ENCODE measurements at places on chromosomes 2 and 18.

DNA sequence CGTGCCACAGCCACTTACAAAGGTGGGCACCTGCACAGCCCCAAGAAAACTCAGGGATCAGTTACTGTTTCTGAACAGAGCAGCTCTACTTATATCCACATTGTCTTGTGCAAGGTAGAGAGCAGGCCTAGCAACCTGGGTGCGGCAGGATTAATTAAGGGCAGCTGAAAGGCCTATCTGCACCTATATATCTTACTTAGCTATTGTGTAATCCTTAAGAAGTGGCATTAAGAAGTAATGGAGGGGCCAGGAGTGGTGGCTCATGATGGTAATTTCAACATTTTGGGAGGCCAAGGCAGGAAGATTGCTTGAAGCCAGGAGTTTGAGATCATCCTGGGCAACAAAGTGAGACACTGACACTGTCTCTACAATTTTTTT is 12.8 kb upstream of the ARL5A start:
- DNase-seq: no peak

DNA sequence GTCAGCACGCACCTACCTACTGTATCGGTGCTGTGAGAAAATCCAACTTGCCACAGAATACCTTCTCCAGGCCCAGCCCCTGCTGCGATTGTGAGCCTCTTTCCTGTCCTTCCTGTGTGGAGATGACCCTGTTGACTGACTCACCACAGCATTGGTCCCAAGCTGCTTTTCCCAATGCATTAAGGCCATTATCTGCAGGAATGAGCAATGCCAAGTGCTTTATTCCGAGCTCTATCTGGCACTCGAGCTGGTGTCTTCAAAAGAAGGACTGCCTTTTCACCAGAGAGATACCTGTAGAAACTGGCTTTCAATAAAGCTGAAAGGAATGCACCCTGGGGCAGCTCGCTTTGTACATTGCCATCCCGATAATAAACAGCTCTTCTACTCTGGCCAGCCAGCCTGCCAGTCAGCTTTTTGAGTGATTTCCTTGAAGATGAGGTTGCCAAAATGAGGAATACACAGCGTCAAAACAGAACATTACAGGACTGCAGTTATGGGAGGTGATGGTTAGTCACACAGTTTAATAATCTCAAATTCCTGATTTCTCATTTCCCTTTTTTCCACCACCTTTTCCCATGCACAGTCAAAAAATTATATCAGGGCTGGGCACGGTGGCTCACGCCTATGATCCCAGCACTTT is 8.3 kb upstream of the RNF103 start:
- no peak for DNase-seq

- DNase-seq: no peak
These were observed 30.0 kb upstream of the CHMP1B start for GRCh38 chr18:11821208-11821607.

DNA sequence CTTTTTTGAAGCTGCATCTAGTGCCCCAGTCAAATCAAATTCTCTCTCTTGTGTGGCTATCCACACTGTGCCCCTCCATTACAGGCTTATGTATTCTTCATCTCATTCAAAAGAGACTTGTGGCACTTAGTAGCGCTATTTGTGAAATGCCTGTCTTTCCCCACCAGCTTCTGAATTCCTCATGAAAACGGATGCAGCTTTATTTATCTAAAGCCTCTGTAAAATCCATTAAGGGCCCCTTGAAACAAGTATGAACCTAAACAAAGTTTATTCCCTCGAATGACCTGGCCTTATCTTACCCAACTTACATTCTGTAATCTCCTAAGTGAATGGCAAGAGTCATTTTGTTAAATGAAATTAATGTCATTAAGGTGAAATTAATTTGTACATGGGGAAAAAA is 417.4 kb upstream of the PIK3C3 start:
- no peak for DNase-seq

- no peak for DNase-seq
These were observed 1.6 kb downstream of the TSHZ1 start for GRCh38 chr18:75211953-75212750.

DNA sequence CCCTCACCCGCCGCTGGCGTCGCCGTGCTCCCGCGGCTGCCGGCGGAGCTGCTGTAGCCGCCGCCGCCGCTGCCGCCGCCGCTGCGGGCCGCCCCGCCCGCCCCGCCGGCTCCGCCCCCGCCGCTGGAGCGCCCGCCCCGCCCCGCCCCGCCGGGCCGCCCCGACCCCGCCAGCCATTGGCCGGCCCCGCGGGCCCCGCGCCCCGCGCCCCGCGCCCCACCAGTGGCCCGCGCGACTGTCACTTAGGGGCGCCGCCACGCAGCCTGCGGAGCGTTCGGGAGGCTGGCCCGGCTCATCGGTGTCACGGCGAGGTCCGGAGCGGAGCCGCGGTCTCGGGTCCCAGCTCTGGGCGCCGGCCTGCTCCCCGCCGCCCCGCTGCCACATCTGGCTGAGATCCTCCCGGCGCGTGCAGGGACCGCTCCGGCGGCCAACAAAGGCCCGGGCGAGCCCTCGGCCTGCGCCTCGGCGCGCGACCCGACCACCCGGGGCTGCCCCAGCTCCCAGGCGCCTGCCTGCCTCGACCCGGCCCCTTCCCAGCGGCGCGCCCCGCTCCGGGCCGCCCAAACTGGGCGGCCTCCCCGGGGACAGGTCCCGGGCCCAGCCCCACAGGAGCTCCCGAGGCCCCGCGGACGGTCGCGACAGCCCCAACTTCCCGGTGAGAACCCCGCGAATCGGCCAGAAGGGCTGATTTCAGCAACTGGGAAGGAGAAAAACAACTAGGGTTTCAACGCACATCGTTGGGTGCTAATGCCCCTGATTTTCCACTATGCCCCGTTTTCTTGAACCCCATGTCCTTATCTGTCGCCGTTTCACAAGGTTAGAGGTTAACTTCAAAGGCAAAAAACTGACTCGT is at the start of gene MGAT4A:
MGAT4A (minus strand) TSS at position 92 of the 853 bp plus-strand sequence. CDS start 4,800 bp downstream, outside the sequence.
- DNase-seq: peak; percentile 86

DNA sequence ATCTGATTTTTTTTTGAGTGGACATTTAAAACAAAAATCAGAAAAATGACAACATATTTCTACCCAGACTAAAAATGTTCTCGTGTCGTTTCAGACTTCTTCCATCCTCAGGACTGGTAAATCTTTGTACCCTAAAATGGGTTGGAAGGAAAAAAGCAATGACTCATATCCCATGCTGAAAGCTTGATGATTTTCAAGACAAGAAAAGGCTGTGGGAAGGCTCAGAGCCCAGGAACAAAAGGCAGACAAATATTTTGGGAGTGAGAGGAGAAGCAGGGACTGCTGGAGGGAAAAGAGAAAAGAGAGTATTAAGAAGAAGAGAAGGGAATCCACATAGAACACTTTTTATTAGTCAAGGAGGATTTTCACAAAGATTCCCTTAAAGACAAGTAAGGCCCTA is 77.1 kb upstream of the CTAGE1 start:
- DNase-seq: no peak

GRCh38 chr2:168526641-168527040 is 70.6 kb downstream of the CERS6 start:
- DNase-seq: no peak

- DNase-seq: no peak
These were observed 54.5 kb downstream of the BCL11A start for GRCh38 chr2:60498816-60499429.

GRCh38 chr18:21599585-21600525 is 649 bp downstream of the ESCO1 start:
- DNase-seq: peak; percentile 25

DNA sequence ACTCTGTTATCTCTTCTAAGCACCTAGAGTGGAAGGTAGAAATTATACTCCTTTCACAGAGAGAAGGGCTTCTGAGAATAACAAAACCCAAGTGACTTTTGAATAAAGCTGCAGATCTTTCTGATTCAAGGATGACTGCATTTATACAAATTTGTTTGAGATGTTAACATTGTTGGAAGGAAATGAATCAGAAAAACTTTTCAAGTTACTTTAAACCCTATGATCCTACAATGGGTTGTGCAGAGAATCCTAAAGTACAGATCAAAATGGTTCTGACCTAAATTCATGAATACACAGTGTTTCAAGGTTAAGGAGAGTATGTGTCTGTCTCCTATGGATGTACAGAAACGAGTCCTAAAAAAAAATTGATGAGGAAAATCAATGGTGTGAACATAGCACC is 1.8 kb downstream of the RFTN2 start:
- no peak for DNase-seq

DNA sequence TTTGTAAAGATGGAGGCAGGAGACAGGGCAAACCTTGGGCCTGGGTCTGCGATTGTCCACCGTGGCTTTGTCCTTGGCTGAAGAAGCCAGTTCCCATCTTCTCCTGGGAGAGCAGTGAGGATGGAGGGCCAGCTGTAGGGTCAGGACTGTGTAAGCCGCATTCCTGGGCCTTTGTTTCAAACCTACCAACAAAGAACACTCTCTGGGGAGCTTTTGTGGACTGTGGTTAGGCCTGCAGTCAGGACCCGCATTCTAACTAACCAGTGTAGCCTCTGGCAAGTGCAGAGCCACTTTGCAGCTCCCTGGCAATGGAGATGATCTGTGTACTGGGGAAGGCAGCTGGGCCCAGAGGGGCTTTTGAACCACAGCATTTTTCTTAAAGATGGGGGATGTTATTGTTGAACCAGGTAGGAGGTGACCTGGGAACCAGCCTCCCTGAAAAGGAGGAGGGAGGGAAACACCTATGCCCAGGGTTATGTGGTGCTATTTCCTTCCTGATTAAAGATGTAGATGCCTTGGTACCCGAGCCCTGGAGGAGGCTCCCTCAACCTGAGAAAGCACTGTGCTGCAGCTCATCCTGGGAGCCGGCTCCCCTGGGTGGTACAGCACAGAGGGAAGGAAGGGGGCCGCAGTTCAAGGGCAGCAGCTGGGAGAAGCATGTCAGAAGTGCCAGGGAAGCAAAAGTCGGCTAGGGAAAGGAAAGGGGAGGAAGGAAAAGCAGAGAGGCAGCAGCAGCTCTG is 12.7 kb upstream of the SMAD4 start:
- no peak for DNase-seq

GRCh38 chr2:231000211-231000904 is 4.4 kb downstream of the SPATA3 start:
- DNase-seq: no peak

- no peak for DNase-seq
These were observed 192.5 kb upstream of the FOSL2 start for GRCh38 chr2:28199995-28200679.

DNA sequence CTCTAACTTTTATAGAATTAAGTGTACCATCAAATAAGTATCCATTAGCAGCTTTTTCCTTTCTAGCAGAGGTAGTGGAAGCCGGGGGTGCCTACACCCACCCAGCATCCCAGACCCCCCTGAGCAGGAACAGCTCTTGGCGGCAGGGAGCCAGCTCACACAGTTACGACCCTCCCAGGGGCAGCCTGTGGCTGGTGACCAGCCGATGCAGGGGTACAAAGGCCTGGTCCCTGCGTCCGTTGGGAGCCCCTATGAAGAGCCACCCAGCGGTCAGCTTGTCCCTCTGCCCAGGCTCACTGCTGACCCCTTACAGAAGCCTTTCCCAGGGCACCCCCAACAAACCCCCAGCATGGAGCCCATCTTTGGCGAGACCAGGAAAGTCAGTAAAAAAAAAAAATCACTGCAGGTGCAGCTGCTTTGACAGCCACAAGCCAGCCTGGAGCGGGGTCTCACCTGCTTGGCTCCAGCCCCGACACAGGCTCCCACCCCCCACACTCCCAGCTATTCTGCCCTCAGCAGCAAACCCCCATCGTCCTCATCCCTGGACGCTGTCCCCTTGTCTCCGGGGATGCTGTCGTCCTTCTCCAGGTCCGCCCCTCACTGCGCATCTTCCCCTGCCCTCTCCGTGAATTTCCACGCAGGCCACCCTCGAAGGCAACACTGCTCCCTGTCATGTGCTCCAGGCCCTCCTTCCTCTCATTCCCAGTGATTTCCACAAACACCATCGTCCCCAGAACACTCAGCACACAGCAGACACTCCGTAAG is 43.1 kb downstream of the GPC1 start:
- DNase-seq: no peak

- no peak for DNase-seq
These were observed 234.8 kb downstream of the ALPK2 start for GRCh38 chr18:58394046-58394445.
